Endothelial cell of umbilical vein (primary cell): ENCODE measurements at places on chromosomes 1 and 21. TPM values are rescaled to one million over a fixed set of nuclear protein-coding genes. Genes with fewer than 3 reads are reported as not detected.
A peak's percentile ranks its signal among the peaks of the same experiment; 100 is the strongest.

- H3K4me1 ChIP-seq: no peaks in the 10 kb centered on the region
- no peak for DNase-seq
- H3K27ac ChIP-seq: no peak overlapping the region
- no peaks in the 10 kb centered on the region for H3K27me3 ChIP-seq
- no peak overlapping the region for H3K4me3 ChIP-seq
These were observed 22.8 kb downstream of the MRAP start for GRCh38 chr21:32321480-32321879.

- H3K27me3 ChIP-seq: no peaks in the 10 kb centered on the region
- no peak overlapping the region for H3K4me3 ChIP-seq
- no peaks in the 10 kb centered on the region for H3K4me1 ChIP-seq
These were observed 444.9 kb upstream of the PKN2 start for GRCh38 chr1:88239205-88239604.

DNA sequence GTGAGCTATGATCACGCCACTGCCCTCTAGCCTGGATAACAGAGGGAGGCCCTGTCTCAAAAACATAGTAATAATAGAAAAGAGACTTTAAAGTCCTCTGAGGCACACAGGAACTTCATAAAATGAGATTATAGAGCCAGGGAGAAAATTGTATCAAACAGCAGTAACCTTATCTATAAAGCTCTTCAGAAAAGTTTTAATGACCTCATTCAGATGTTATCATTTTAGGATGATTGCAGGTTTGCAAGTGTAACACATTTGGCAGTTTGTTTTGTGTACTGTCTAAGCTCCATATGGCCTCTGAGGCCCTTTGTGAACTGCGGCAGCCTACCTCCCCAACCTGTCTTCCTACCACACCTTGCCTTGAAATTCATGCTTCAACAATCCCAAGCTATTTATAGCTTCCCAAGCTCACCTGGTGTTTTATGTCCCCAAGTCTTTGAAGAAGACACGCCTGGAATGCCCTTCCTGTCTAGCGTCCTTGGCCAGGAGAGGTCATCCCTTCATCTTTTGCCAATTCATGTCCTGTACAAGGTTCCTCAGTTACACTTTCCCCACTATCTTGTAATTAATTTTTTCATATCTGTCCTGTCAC, 8.5 kb upstream of the AKNAD1 start:
- H3K27me3 ChIP-seq: peaks cover 8% of the 10 kb centered on the region
- DNase-seq: no peak
- no peak overlapping the region for H3K27ac ChIP-seq
- H3K4me3 ChIP-seq: no peak overlapping the region
- no peaks in the 10 kb centered on the region for H3K36me3 ChIP-seq

GRCh38 chr1:153483776-153484175, 23.3 kb upstream of the S100A7 start:
- DNase-seq: no peak
- H3K4me3 ChIP-seq: no peak overlapping the region
- H3K27ac ChIP-seq: no peak overlapping the region
- H3K27me3 ChIP-seq: peaks cover 13% of the 10 kb centered on the region

- peak; percentile 63 for DNase-seq
- no peaks in the 10 kb centered on the region for H3K4me1 ChIP-seq
- no peak overlapping the region for H3K4me3 ChIP-seq
- no peak overlapping the region for H3K27ac ChIP-seq
- peaks cover 36% of the 10 kb centered on the region for H3K27me3 ChIP-seq
These were observed 12.3 kb upstream of the DMBX1 start for GRCh38 chr1:46477153-46477929.

DNA sequence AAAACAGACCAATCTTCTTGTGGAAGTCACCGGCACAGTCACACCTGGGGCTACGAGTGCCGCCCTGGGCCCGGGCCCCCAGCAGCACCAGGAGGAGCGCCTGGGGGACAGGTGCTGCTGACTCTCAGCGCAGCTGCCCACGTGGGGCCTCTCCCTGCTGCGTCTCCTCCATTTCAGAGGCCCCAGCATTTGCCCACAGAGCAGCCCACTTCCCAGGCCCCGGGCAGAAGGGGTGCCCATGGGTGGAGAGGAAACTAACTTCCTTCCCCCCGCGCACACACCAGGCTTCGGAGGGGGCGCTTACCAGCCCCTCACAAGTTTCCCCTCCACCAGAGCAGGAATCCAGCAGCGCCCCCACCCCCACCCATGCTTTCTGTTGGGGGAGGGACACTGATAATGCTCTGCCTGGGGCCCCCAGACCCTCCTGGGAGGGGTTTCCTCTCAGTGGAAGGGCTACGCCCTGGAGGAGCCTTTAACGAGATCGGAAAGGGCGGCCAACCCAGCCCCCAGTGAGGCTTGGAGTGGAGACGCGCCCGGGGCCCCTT, 440 bp downstream of the TNFRSF25 start:
- no peak overlapping the region for H3K27ac ChIP-seq
- DNase-seq: no peak
- peaks cover 46% of the 10 kb centered on the region for H3K36me3 ChIP-seq
- H3K4me1 ChIP-seq: no peaks in the 10 kb centered on the region
- no peak overlapping the region for H3K4me3 ChIP-seq

DNA sequence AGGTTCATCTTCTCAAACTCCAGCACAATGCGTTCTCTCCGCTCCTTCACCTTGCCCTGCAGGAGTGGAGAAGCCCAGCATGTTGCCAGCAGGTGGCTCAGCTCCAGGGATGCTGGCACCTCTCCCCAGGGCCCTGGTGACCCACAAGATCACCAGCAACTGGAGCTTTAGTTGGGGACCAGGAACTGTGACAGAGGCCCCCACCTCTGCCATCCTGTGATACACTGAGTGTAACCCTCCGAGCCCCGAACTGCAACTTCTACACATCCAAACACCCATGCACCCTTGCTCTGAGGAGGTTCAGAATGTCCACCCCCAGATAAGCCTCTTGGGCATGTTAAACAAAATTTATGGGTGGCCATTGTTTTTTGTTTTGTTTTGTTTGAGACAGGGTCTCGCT, 4.5 kb upstream of the TRIM11 start:
- H3K4me3 ChIP-seq: no peak overlapping the region
- H3K27me3 ChIP-seq: peaks cover 15% of the 10 kb centered on the region
- DNase-seq: no peak
- H3K4me1 ChIP-seq: peaks cover 6% of the 10 kb centered on the region

- DNase-seq: no peak
- H3K36me3 ChIP-seq: no peaks in the 10 kb centered on the region
- H3K27ac ChIP-seq: no peak overlapping the region
- no peaks in the 10 kb centered on the region for H3K4me1 ChIP-seq
- no peak overlapping the region for H3K4me3 ChIP-seq
- peaks cover 44% of the 10 kb centered on the region for H3K27me3 ChIP-seq
These were observed 2.6 kb downstream of the NCMAP start for GRCh38 chr1:24558455-24558854.

GRCh38 chr1:230084408-230085177, 17.6 kb downstream of the GALNT2 start:
- H3K27me3 ChIP-seq: no peaks in the 10 kb centered on the region
- no peaks in the 10 kb centered on the region for H3K36me3 ChIP-seq
- H3K27ac ChIP-seq: peak overlapping the region; percentile 75

DNA sequence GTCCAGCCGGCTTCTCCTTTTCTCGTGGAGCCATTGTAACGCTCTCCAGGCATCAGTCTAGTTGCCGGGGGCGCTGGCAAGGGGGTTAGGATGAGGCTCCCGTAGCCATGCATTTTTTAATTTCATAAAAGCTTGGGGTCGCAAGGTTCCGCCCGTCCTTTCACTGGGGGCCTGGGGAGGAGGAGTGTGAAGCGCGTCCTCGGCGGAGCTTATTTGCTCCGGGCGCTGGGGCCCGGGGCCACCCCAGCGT, 1.6 kb downstream of the ADGRL2 start:
- peak overlapping the region; percentile 79 for H3K27ac ChIP-seq
- H3K4me1 ChIP-seq: peaks cover 10% of the 10 kb centered on the region
- H3K36me3 ChIP-seq: no peaks in the 10 kb centered on the region
- DNase-seq: no peak

DNA sequence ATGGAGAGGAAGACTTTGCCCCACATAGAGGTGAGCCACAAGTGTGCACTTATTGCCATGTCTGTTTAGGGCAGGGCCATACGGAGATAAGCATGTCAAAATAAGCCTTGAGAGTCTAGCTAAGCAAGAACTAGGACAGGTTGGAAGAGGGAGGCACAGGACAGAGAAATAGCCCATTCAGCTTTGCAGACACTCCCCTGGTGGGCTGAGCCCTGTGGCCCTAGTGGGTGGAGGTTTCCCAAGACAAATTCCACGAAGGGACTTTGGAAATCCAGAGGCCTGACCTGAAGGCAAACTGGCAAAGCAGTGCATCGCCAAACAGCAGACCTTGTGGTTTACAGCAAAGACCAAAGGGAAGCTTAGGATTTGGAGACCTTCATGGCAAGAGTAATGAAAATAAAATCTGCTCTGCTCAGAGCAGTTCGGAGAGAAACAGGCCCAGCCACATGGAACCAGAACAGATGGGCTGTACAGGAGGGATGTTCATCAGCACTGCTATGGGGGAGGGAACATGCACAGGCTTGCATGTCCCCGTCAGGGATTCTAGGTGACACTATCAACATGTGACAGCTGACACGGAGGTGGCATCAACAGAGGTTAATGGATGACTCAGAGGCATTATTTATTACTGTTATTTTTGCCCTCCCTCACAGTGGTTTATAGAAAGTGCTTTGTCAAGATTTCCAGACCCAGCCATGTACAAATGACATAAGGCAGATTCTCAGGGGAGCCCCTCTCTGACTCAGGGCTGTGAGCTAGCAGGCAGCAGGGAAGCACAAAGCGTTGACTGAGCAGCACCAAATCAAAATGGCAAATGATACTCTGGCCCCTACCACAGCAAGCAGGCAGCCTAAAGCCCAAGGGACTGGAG, 90.1 kb upstream of the IRF2BP2 start:
- no peaks in the 10 kb centered on the region for H3K27me3 ChIP-seq
- H3K36me3 ChIP-seq: no peaks in the 10 kb centered on the region
- H3K4me3 ChIP-seq: no peak overlapping the region

GRCh38 chr1:179229214-179230140, at the start of gene ABL2:
Gene ABL2 (minus strand): TSS chr1:179229677. CDS start chr1:179229397, 280 bp downstream.
- peak within 1 kb of the TSS; percentile 93 for H3K4me3 ChIP-seq
- peaks cover 28% of the 10 kb centered on the region for H3K4me1 ChIP-seq
- H3K36me3 ChIP-seq: no peaks in the 10 kb centered on the region
- H3K27ac ChIP-seq: peak within 1 kb of the TSS; percentile 56
- peak; percentile 48 for DNase-seq
- no peaks in the 10 kb centered on the region for H3K27me3 ChIP-seq

GRCh38 chr1:65179148-65179547, 31.1 kb downstream of the AK4 start:
- no peak overlapping the region for H3K27ac ChIP-seq
- no peaks in the 10 kb centered on the region for H3K36me3 ChIP-seq
- DNase-seq: no peak
- H3K4me3 ChIP-seq: no peak overlapping the region
- H3K27me3 ChIP-seq: no peaks in the 10 kb centered on the region

DNA sequence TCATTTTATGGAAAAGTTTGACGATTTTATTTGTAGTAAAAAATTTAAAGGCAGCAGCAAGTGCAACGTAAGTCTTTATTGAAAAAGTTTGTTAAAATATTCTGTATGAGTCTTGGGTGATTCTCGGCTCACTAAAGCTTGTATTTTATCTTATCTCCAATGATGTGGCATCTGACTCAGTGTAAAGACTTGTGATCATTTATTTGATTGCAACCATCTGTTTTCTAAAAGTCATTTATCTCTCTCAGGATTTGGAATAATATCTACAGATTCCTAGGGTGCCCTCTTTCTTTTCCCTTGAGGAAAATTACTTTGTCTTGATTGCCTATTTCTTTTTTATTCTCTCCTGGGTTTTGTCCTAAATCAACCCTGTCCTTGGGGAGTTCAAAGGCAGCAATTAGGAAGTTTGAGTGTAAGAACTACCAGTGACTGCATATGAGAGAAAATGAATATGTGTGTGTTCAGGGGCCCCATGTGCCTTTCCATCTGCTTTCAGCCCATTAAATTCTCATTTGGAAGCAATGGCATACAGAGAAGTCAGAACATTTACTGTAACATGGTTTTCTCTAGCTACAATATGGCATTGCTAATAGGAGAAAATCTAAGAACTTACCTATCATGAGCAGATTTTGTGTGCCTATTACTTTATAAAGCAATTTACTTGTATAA, 575.0 kb upstream of the CHRM3 start:
- no peaks in the 10 kb centered on the region for H3K36me3 ChIP-seq
- H3K27ac ChIP-seq: no peak overlapping the region
- H3K4me3 ChIP-seq: no peak overlapping the region

DNA sequence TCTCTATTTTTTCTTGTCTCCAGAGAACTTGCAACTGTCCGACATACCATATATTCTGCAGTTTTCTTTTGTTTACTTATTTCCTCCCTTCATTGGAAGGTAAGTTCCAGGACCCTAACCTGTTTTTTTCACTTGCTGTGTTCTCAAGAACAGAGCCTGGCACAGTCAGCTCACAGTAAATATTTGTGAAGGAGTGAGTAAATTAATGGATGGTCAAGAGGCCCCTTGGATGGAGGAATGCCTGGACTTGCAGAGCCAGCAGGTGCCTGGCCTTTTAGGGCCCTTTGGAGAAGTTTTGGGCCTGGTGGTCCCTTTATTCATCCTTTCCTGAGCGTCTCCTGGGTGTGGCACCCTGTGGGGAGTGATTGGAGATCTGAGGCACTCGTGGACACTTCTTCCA, 182.1 kb upstream of the POU3F1 start:
- H3K4me3 ChIP-seq: no peak overlapping the region
- no peak for DNase-seq
- no peaks in the 10 kb centered on the region for H3K4me1 ChIP-seq
- H3K27me3 ChIP-seq: peaks cover 6% of the 10 kb centered on the region
- no peaks in the 10 kb centered on the region for H3K36me3 ChIP-seq

DNA sequence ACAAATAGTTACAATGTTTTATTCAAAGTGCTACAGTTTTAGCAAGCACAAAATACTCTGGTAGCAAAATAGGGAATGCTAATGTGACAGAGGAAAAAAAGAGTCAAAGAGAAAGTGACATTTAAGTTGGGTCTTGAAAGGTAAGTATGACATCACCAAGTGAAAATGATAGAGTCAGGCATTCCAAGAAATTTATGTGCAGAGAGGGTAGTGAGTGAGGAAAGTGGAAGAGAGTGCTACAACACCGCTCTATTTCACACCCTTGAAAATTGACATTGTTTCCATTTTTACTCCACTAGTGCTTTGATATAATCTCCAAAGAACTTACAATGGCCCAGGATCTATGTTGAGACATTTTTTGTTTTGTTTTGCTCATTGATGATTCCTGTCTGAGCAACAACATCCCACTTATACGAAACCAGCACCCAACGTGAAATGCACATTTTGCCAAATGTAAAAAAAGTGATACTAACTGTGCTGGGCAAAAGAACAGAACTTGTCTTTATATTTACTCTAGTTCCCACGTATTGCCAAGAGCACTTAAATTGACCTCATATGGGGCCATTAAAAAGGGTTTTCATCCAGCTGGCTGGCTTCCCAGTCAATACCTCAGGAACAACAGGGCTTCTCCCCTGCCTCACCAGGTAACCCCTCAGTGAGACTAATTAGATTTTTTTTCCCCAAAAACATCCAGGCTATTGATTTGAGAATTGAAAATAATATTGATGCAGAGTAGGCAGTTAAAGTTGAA, 206.3 kb upstream of the NR5A2 start:
- H3K36me3 ChIP-seq: no peaks in the 10 kb centered on the region
- no peaks in the 10 kb centered on the region for H3K27me3 ChIP-seq
- DNase-seq: no peak
- H3K4me1 ChIP-seq: no peaks in the 10 kb centered on the region
- no peak overlapping the region for H3K27ac ChIP-seq
- no peak overlapping the region for H3K4me3 ChIP-seq

ELF3 gene
- total RNA-seq: 0.09 and 0.29 TPM in 2 replicates

C1orf226 gene
- 3.8 and 4.2 TPM in 2 replicates for total RNA-seq

CD5L gene
- not detected in 2 replicates for total RNA-seq

AMPD1 gene
- total RNA-seq: not detected in 2 replicates

IL10 gene
- not detected in 2 replicates for total RNA-seq

GJA4 gene
- 22.1 TPM in 2 replicates for total RNA-seq

HES3 gene
- not detected in 2 replicates for total RNA-seq

IGSF8 gene
- total RNA-seq: 9.5 and 10.2 TPM in 2 replicates

NT5C1A gene
- total RNA-seq: not detected in 2 replicates
